ENCODE measurements at places on chromosomes 5 and 9. TPM values are rescaled to one million over a fixed set of nuclear protein-coding genes. Genes with fewer than 3 reads are reported as not detected.

The GRM6 gene
- not detected for total RNA-seq

The MCC gene
- total RNA-seq = 1.9 TPM

DNA sequence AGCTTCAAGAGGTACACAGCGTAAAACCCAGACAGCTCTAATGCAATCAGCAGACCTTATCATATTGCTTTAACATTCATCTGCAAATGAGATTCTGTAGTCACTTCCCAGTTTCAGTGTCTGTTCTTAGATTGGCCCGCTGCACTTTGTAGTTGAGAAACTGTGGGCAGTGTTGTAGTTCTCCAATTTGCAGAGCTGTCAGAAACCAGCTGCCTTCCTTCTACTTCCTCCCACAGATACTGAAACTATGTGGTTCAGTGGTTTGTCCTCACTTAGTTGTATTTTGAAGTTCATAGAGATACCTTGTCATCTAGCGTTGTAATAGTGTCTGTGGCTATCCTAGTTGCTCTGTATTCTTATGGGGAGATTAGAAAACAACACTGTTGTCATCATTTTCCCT, 39.6 kb upstream of the TRIM36 start:
- no peak overlapping the region for H3K4me3 ChIP-seq
- H3K27ac ChIP-seq = no peak overlapping the region
- no peaks in the 10 kb centered on the region for H3K27me3 ChIP-seq
- H3K4me1 ChIP-seq = no peaks in the 10 kb centered on the region
- no peaks in the 10 kb centered on the region for H3K36me3 ChIP-seq

DNA sequence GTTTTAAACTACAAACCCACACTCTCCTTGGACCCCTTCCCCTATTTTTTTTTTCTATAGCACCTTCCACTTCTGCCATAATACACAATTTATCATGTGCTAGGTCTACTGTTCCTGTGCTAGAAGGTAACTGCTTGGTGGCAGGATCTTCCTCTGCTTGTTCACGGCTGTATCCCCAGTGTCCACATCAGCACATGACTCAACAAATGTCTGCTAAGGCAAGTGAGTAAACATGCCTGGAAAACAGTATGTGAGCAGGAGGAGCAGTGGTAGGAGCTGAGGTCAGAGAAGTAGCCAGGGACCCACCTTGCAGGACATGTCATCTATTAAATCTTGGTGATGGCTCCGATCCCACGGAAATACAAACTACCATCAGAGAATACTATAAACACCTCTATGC, 79.4 kb downstream of the AUH start:
- H3K27me3 ChIP-seq = no peaks in the 10 kb centered on the region
- no peak for DNase-seq
- H3K36me3 ChIP-seq = no peaks in the 10 kb centered on the region
- no peak overlapping the region for H3K4me3 ChIP-seq
- H3K4me1 ChIP-seq = no peaks in the 10 kb centered on the region
- no peak overlapping the region for H3K27ac ChIP-seq

DNA sequence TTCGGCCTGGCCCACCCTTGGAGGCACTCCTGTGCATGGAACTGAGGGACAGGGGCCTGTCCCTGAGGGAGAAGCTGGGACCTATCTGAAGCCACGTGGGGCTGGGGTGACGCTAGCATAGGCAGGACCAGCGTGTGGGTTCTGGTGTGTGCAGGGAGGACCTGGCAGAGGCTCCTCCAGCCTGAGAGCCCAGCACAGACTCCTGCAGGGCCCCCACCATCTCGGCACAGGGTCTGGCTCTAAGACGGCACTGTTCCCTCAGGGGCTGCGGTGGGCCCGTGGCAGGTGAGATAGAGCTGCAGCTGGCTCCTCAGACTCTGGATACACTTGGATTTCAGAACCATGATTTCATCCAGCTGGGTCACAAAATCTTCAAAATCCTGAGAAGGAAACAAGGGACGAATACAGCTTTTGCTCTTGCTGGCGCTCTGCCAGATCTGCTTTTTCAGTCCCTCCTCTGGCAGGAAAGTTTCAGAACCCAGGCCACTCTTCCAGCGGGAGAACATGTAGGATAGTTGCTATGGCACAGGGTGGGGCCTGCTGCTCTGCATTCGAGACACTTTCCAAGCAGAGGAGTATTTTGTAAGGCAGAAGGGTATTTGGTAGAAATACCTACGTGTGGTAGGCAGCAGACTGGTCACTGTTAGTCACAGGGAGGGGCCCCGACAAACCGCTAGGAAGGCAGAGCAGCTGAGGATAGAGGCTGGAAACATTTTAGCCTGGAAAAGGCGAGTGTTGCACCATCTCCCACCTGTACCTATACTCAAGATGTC, 74.7 kb downstream of the KIF24 start:
- no peaks in the 10 kb centered on the region for H3K36me3 ChIP-seq
- H3K4me1 ChIP-seq = no peaks in the 10 kb centered on the region
- H3K27ac ChIP-seq = no peak overlapping the region
- no peaks in the 10 kb centered on the region for H3K27me3 ChIP-seq
- no peak for DNase-seq

DNA sequence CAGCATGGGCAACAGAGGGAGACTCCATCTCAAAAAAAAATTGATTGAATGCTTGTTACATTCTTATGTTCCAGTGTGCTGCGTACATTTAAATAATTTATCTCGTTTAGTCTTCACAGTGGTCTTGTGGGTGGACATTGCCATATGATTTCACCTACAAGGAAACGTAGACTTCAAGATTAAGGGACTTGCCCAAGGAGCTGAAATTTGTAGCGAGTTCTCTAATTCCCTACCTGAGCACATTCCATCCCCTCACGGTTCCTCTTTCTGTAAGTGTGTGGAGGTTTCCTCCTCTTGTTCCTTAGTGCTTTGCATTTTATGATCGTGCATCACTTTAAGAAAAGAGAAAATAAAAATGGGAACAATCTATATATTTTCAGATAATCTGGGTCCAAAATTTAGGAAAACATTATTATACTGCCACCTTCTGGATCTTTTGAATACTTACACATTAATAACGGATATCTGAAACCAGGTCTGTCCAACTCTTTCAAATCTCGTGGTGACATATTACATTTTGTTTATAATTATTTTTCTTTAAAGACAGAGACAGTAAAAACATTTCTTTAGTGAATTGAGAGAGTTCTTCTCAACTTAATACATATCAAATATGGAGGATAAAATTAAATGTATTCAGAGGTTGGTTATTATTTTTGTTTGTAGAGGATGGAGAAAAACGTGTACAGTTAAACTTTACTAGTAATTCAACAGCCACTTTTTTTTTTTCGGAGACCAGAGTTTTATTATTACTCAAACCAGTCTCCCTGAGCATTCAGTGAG, 29.9 kb upstream of the C7 start:
- no peak for DNase-seq
- no peaks in the 10 kb centered on the region for H3K4me1 ChIP-seq
- H3K27me3 ChIP-seq = no peaks in the 10 kb centered on the region
- no peaks in the 10 kb centered on the region for H3K36me3 ChIP-seq
- H3K27ac ChIP-seq = no peak overlapping the region

All from colonic mucosa (tissue), 4 donors.